ENCODE measurements at places on chromosomes 7 and 10. TPM values are rescaled to one million over a fixed set of nuclear protein-coding genes. Genes with fewer than 3 reads are reported as not detected.

DNA sequence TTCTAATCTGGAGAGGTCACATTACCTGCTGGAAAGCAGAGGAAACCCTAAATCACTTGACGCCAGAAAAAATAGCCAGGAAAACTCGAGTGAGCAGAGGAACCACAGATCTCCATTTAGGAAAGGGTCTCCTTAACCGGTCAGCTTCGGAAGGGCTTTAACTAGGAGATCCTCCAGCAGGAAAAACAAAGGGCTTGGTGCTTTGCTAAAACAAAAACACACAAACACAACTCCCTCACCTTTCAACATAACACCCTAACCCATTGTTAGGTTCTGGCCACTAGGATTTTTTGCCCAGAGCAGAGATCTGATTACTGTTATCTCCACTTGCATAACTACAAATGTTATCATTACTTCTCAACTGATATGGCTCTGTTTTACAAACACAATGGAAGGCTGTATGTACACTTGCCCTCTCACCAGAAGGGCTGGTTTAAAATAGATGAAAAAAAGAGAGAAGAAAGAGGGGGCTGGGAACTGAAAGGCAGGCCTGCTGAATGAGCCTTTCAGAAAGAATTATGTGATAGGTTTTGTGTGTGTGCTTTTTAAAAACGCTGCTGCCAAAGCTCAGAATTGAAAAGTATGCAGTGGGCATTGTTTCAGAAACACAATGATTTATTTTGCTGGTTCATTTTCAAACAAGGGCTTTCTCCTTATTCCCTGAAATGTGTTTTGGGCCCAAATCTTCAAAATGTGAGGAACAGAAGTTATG is 161.5 kb downstream of the FGFR2 start:
- peak; percentile 35 for DNase-seq

GRCh38 chr7:42263971-42264370 is 27.0 kb upstream of the GLI3 start:
- no peak for DNase-seq

GRCh38 chr10:133027482-133027881 is 60.2 kb upstream of the ADGRA1 start:
- DNase-seq: peak; percentile 69

CXCL12 gene
- total RNA-seq: 121 TPM

- DNase-seq: peak; percentile 77
These were observed 38.4 kb downstream of the ATXN7L1 start for GRCh38 chr7:105837765-105838626.

DNA sequence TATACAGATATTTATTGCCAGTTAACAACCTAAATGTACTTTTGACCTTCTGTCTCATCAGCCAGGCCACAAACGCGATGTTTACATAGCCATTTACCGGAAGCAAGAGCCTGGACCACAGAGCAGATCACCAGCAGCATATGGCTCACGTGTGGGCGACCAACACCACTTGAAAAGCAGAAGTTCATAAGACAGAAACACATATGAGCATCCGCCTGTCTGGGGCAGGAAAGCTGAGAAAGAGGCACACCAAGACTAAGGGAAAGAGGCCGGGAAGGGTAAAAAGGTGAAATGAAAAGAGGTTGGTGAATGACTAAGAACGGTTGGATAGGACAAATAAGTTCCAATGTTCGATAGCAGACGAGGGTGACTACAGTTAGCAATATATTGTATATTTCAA is 1.3 kb downstream of the ABCB1 start:
- no peak for DNase-seq

FFAR4 gene
- not detected for total RNA-seq

DNA sequence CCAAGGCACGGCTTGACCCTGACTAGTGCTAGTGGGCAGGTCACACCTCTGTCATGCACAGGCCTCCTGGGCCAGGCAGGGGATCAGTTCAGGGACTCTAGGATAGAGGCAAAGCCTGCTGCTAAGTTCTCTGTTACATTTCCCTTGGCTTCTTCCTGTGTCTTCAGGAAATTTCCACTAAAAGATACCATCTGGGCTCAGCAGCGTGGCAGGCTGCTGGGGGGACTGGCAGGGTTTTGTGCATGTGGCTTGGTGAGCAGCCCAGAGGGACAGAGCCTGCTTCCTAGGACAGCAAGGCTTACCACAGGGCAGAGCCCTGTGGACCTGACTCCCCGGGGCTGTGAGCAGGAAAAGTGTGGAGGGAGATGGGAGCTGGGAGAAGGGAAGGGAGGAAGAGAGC is 20.7 kb upstream of the ZNF32 start:
- no peak for DNase-seq

DNA sequence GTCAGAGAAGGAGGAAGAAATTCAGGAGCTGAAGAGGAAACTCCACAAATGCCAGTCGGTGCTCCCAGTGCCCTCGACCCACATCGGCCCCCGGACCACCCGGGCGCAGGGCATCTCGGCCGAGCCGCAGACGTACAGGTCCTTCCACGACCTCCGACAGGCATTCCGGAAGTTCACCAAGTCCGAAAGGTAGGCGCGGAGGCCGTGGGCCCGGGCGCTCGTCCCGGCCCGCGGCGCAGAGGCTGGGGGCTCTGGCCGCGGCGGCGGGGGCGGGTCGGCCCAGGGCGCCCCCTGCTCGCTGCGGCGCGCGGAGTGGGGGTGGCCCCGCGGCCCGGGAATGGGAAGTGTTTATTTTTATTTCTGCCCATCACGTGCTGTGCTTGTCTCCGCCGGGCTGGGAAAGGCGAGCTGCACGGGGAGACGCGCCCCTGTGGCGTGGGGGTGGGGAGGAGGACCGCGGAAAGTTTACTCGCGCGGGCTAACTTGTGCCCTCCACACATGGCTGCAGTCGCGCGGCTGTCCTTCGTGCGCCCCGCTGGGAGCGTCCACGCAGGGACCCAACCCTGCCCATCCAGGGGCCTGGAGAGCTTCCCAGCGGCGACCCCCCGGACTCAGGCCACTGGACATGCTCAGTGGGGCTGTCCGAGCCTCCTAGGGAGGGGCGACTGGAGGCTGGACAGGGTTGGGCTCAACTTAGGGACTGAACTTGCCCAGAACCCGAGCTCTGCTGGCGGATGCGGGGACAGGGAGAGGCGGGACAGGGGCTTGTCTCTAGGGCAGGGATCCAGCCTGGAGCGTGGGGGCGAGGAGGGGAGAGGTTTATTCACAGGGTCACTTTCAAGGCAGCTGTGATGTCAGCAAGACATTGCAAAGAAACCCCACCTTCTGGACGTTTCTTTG is 82.6 kb upstream of the PRKG1 start:
- peak; percentile 63 for DNase-seq

- no peak for DNase-seq
These were observed 476.1 kb downstream of the IPMK start for GRCh38 chr10:57791546-57791945.

CCDC3 gene
- total RNA-seq: 15.0 TPM

DNA sequence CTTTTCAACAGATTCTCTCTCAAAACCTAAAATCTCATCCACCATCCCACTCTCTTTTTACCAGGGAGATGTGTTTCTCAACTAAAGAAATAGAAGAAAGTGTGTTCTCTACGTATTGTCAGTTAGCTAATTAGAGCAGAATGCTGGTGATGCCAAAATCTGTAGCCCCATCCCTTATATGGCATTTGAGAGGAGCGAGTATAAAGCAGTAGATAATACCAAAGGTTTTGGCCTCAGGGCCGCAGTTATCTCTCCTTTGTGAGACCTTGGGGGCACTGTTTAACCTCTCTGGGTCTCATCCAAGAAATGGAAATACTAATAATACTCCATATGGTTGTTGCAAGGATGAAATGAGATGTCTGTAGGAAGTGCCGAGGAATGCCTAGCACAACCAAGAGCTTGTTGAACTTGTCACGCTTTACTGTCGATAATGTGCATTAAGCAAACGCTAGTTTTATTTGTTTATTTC is 456 bp upstream of the DLD start:
- no peak for DNase-seq

NYAP1 gene
- 2.3 TPM for total RNA-seq

- no peak for DNase-seq
These were observed 85.1 kb downstream of the DNMBP start for GRCh38 chr10:99924451-99925255.

DNA sequence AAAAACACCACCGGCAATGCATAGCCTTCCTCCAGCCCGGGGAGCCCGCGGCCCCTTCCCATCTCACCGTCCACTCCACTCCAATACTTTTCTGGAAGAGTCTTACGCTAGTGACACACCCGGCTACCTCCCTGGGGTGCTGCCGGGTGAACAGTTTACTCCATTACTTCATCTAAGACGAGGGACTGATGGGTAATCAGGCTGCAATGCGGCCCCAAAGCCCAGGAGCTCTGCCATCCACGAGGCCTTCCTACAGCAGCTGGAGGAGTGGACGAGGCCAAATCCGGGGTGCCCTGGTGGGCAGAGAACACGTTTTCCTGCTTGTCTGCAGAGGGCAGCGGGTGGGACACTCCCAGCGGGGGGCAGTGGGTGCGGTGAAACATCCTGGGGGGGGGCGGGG is 356.2 kb upstream of the SHH start:
- DNase-seq: no peak

DNA sequence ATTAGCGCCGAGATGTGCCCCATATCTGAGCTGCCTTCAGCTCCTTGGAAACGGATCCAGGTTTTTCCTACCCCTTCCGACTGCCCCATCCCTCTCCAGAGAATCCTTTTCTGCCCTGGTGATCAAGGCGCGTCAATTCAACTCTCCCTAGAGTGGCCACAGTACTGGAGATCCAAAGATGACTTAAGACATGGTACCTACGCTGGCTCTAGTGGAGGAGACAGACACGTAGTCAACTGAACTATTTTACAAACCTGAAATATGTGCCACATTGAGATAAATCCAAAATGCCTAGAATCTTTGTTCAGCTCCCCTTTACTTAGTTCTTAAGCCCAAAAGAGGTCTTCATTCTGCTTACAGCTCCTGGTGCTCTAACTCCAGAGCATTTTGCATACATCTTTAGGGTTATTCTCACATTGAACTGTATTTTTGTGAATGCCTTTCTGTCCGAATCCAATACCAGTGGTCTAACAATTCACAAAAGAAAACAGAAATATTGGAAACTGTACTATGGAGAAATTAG is 444 bp upstream of the TNPO3 start:
- no peak for DNase-seq

DNA sequence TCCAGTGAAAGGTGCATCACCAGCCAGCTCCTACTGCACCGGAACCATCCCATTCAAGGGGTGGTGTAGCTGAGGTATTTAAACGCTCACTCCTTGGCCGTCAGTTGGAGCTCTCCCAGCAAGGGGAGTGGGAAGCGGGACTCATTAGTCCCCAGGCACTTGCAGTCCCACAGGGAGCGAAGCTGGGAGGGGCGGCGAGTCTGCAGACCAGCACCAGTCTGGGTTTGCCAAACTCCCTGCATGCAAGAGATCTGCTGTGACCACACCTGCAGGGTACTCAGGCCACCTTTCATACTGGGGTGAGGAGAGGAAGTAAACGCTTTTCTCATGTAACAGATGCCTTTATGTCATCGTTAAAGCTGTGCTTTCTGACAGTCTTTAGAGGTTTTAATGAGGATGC is 187.9 kb downstream of the PTPRN2 start:
- no peak for DNase-seq

DNA sequence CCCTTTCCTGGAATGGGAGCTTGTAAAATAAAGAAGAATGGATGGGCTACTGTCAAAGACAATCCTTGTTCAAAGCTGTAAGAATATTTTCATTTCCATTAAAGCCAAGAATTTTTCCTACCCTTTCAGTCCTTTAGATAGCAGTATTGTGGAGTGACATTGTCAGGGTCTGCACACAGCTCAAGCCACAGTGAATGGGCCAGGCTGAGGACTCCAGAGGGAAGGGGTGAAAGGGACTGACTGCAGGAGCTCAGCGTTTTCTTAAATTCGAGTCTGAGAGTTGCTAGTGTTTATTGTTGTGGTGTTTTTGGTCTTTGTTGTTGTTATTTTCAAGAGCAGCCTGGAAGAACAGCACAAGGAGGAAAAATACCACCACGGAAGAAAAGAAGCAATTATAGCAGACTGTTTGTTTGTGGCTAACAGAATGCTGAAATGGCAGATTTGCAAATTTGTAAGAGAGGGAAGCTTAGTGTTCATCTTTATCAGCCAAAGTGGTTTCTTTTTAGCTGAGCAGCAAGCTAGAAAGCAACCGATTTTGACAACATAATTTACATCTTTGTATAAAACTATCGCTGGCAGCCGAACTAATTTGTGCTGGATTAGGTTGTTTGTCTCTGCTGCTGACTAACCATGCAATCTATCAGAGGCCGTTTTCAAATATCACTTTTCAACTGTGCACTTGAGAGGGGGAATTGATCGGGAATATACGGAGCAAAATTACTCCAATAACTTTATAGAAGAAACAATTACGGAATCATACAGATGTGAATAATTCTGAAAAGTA is 192.1 kb downstream of the LRMDA start:
- DNase-seq: no peak

- DNase-seq: no peak
These were observed 94.9 kb downstream of the GAD2 start for GRCh38 chr10:26311383-26311940.

GRCh38 chr10:72276421-72277339 is 3.0 kb downstream of the DDIT4 start:
- no peak for DNase-seq

AP4M1 gene
- total RNA-seq: 19.7 TPM

DNA sequence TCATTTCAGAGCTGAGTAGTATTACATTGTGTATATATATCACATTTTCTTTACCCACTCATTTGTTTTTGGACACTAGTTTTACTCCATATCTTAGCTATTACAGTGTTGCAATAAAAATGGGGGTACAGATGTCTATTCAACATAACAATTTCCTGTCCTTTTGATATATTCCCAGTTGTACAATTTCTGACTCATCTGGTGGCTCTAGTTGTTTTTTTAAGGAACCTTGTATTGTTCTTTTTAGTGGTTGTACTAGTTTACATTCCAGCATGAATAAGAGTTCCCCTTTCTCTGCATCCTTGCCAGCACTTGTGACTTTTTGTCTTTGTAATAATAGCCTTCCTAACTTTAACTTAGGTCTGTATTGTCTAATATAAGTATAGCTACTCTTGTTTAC is 739.9 kb downstream of the XPNPEP1 start:
- no peak for DNase-seq

DNA sequence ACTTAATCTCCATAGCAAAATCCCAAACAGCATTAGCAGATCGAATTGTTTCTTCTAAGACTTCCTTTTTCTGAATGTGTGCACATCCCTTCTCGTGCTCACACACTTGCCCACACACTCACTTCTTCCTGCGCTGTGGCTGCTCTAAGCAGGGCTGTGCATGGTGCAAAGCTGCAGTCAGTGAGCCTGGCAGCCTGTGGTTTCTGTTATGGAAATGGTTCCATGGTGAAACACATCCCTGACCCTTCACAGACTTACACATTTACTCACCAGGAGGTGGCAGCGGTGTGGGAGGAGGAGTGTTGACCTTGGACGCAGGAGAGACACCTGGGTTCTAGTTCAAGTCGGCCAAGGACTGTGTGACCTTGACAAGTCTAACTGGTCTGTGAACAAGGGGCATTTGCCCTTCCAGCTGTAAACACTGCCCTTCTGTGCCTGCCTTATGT is 24.9 kb downstream of the MTURN start:
- DNase-seq: no peak

PIK3AP1 gene
- total RNA-seq: 9.8 TPM

- no peak for DNase-seq
These were observed 47.3 kb upstream of the C7orf33 start for GRCh38 chr7:148543302-148543701.
